Activated CD4-positive, alpha-beta T cell treated with anti-CD3 and anti-CD28 coated beads, Interleukin-2, amount 50 U/mL, for 4 hours (primary cell): ENCODE measurements at places on chromosomes 6 and 20.

DNA sequence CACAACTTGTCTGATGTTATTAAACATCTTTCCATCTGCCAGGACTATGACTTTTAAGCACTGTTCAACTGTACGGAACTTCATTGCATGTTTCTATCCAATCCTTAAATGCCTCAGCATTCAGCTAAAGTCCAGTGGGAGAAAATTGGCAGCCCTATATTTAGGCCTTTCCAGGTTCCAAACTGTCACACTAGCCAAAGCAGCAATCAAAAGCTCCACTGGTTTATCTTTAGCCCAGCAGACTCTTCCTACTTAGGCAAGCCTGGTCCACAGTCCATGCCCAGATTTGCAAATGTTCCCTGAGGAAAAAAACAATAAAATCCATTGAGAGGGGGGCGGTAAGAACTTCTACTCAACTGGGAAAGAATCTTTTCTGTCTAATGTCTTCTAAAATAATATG is 349.1 kb upstream of the GJE1 start:
- no peak for DNase-seq

DNA sequence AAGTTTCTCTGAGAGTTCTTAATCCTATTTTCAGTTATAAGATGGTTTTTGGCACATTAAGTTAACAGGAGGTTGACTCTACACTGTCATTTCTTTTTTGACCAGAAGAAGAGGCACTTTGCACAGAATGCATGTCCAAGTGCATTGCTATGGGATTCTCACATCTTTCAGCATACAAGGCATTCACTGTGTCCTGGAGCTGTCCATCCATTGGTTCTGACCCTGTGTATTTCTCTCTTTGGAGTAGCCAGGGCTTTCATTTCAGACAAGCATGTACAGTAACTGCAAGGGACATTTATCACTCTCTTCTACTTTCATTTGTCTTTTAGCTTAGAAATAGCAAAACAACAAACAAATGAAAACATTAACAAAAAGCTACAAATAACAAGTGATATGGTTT is 275.1 kb upstream of the IMPG1 start:
- no peak for DNase-seq

- DNase-seq = no peak
Measured at GRCh38 chr6:20211941-20212391, 303 bp downstream of the MBOAT1 start.

GRCh38 chr20:63553933-63554290 is at the start of gene FNDC11:
FNDC11 (plus strand) TSS chr20:63554159; CDS start chr20:63555664, 1,505 bp downstream.
- DNase-seq = peak; percentile 30

DNA sequence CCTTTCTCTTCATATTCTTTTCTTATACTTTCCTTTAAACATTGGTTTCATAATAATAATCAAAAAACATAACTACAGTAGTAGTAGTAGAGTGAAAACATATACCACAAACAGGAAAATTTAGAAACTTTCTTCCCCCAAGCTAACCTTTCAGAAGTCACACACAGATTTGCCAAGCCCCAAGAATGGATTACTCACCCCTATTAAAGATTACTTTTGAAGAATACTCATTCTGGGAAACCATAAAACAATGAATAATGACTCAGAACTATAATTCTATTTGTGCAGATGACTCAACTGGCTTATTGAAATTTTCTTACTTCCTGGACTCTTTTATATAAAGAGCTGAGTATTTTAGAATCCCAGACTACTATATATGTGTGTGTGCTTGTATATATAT is 119.4 kb upstream of the GJE1 start:
- DNase-seq = no peak

- DNase-seq = no peak
Measured at GRCh38 chr6:160273196-160273595, 14.6 kb upstream of the SLC22A2 start.
